Femur (tissue), 1 donor: ENCODE measurements at places on chromosomes 6 and 20.

DNA sequence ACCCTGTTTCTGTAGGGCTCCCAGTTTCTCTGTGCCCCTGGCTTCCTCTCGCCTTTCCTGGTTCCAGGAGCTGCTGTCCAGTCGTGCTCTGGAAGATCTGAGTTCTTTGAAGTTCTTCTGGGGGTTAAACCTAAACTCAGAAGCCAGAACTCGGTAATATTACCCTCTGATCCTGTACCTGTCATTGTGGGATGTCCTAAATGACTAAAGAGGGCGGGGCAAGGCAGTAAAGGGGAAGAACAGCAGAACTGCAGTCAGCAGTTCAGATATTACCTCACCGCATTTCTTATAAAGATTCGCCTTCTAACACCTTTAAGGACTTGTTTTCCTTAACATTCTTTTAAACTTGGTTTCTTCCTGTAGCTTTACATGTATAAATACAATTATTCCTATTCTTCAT is 63.9 kb downstream of the FAM120B start:
- DNase-seq: no peak

- no peak for DNase-seq
These were observed 147.8 kb downstream of the EYA2 start for GRCh38 chr20:47042464-47042863.

GRCh38 chr6:21265730-21266044 is 327.9 kb upstream of the SOX4 start:
- no peak for DNase-seq

- no peak for DNase-seq
These were observed 716.0 kb downstream of the KIF16B start for GRCh38 chr20:15857173-15857784.

- no peak for DNase-seq
These were observed 52.0 kb upstream of the TFB1M start for GRCh38 chr6:155366325-155366724.

DNA sequence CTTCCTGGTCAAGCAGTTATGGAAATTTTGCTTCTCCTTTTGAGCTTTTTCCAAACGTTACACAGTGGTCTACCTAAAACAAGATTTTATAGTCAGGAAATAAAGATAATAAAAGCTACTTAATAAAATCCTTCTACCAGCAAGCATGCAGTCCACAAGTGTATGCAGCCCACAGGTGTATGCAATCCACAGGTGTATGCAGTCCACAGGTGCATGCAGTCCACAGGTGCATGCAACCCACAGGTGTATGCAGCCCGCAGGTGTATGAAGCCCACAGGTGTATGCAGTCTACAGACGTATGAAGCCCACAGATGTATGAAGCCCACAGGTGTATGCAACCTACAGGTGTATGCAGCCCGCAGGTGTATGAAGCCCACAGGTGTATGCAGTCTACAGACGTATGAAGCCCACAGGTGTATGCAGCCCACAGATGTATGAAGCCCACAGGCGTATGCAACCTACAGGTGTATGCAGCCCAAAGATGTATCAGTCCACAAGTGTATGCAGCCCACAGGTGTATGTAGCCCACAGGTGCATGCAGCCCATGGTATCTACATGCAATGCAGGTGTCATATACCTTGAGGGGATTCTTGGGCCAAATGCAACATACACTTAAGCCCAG is 26.4 kb upstream of the OCSTAMP start:
- DNase-seq: no peak

GRCh38 chr6:140058863-140059262 is 684.4 kb upstream of the CITED2 start:
- no peak for DNase-seq

DNA sequence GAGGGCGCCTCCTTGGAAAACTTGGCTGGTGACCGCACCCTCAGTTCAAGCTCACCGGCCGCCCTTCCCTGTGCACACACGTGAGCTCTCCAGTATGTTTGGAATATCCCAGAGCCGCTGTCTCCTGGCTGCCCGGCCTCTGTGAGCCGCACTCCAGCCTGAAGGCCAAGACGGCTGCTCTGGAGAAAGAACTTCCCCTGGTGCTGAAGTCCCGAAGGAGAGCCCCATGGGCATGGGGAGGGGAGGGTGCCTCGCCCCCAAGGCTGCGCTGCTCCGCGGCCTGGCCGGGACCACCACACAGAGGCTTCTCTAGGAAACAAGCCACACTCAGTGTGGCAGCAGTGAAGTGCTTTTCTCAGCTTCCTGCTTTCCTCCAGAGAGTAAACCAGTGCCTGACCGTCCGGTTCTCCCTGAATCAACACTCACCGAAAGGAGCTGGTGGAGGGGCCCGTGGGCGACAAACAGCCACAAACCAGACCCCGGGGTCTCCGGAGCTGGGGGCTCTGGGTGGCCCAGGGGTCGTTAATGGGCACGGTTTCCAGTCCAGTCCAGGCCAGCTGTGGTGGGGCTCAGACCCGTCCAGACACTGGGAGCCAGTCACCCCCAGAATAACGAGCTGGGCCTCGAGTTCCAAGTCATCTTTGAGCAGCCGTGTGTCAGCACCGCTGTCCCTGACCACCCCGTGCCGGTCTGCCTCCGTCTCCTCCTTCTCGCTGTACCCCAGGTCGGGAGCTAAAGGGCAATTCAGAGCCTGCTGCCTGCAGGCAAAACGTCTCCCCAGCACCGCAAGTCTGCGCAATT is 87.4 kb upstream of the BHLHE23 start:
- DNase-seq: peak; percentile 6

DNA sequence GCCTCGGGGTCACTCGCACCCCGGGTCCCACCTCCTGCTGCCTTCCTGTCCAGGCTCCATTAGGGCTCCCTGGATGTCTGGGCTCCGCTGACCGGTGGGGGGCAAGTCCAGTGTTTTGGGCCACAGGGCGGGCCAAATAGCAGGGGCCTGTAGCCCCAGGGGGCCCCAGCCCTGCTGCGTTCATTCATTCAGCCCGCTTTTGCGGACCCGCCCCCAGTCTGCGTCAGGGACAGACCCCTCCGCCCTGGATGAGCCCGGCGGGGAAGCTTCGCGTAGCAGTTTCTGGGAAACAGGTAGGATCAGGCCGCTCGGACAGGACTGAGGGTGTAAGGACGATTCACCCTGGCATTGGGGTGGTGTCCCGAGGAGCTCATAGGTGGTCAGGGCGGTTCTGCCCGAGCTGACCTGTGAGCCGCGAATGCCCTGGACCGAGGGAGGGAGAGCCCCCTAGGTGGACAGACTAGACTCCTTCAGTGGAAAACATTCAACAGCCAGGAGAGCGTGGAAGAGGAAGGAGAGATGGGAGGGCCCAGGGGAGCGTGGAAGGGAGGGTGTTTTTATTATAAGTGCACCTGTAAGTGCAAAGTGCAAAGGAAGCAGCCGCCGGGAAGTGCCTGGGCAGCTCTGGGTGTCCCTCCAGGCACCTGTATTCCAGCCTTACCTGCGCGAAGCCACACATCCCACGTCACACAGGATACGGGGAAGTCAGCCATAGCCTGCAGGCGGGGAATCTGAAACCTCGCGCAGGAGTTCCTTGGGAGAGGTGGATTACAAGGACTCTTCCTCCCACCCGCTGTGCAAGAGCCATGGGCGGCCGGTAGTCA is 662 bp downstream of the ENTPD6 start:
- DNase-seq: no peak

DNA sequence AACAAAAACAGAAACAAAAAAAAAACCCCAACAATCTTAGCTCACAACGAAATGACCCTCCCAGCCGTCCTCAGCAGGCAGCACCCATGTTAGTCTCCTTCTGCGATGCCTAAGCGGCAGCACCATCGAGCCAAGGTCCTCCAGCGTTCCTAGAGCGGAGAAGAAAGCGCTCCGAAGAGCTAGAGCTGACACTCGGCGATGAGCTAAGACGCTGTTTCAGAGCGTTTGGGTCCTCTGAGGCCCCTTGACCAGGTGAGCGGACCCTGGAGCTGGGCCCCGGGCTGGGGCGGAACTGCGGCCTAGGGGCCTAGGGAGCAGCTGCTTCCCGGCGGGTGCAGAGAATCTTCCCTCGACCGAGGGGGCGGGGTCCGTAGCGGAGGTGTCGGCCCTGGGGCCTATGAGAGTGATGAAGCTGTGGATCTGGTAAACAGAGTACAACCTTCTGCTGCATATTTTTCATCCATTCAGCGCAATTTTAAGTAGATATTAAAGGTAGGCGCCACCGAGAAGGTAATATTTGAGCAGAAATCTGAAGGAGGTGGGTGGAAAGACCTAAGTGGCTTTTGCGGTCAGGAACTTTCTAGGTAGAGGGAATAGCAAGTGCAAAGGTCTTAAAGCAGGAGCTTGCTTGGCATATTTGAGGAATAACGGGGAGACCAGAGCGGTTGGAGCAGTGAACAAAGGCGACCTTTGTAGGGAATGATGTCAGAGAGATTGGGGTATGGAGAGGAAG is at the start of gene ZSCAN26:
Gene ZSCAN26, plus strand, starts transcription at position 182 of the 733 bp plus-strand sequence. CDS start 4,777 bp downstream, outside the sequence.
- peak; percentile 90 for DNase-seq

DNA sequence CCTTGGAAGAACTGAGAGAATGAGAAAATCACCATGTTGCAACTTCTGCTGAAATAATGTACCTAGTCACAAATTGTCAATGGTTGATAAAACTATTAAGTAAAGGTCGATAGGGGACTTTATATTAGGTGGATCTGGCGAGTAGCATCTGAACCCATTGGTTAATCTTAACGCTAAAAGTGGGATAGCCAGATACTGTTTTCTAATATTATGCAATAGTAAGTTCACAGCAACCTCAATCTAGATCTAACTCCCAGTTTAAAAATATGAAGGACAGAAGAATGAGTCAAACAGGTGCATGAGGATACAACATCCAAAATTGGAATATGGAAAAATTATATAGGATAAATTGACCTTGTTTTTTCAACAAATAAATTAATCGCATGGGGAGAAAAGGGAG is 18.8 kb downstream of the PSMF1 start:
- DNase-seq: no peak

DNA sequence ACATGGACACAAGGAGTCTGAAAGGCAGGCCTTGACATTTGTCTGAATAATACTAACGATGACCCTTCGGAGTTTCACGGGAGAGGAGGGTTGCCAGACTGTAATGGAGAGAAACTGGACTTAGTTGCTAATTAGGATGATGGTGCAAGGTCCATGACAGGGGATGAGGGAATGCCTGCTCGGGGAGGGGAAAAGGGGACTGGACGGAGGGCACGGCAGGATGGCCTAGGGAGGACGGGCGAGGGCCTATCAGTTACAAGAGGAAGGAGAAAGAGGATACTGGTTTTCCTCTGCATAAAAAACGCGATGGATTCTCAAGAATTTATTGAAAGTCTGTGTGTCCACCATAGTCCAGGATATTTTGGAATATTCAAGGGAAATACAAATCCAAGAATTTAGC is 42.7 kb downstream of the IRAK1BP1 start:
- DNase-seq: no peak

DNA sequence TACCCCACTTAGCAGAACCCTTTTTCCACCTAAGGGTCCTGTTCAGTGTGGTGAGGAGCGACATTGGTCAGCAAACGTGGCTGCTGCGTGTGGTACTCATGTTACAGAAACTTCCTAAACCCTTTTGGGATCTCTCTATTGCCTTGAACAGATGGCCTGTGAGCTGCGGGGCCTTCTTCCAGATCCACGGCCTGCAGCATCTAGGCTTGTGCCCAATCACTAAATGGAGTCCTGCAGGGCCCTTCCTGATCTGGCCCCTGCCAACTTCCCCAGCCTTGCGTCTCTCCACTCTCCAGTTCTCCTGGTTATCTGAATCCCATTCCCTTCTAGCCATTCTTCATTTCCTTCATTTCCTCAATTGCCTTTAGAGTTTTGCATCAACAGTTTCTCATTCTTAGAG is 85.6 kb downstream of the PDE7B start:
- no peak for DNase-seq

- peak; percentile 87 for DNase-seq
These were observed at the start of gene BTBD3 for GRCh38 chr20:11917663-11918062. TSS of gene BTBD3 (plus strand) at chr20:11917893. CDS start at chr20:11918276, 383 bp downstream.

- DNase-seq: no peak
These were observed 85.3 kb upstream of the FYN start for GRCh38 chr6:111958534-111958933.

DNA sequence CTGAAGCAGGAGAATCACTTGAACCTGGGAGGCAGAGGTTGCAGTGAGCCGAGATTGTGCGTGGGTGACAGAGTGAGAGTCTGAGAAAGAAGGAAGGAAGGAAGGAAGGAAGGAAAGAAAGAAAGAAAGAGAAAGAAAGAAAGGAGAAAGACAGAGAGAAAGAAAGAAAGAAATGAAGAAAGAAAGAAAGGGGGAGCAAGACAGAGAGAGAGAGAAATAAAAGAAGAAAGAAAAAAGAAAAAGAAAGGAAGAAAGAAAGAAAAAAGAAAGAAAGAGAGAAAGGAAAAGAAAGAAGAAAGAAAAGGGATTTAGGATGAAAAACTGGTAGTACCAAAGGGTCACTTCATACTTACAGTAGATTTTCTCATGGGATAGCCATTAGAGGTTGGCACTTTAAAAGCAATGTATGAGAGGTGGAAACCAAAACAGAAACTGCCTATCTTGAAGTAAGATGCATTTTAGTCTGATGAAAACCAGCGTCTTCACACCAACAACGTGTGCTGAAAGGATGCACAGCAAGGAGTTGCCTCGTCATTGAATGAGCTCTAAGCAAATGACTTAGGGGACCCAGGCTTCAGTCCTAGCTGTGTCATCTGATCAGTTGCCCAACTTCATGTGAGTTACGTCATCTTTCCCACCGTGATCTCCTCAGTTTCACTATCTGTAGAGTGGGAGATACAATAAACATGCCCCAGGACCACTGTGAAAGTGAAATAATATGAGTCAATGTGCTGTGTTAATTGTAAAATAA is 133.9 kb upstream of the NEDD9 start:
- DNase-seq: no peak

DNA sequence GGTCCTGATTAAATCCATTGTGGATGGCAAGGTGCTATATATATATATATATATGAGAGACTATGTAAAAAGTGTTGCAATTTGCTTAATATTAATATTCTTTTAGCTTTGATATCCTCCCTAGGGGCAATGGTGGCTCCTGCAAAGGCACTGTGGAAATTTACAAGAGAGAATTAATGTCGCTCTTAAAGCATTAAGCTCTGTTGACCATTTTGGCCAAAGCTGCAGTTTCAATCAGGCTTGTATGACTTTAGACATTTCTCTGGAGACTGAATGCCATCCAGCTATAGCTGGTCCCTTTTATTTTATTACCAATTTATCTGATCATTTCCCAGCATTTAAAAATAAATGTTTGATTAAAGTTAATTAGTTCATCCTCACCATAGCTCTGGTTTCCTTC is 155.3 kb downstream of the JARID2 start:
- DNase-seq: no peak

GRCh38 chr20:15734052-15734451 is 839.2 kb downstream of the KIF16B start:
- DNase-seq: no peak

DNA sequence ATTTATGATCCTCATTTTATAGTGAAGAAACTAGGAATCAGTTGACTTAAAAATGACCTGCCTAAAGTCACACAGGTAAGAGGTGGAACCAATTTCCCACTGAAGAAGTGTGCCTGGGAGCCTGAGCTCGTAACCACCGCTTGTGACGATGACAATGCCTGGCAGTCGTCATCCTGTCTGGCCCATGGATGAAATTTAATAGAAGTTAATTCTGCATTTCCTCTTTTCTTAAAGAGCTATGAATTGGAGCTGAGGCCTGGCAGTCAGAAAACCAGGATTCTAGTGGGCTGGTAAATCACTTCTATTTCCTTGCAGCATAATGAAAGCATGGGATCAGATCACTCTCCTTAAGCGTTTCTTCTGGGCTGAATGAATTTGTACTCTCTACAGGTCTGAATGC is 200.0 kb upstream of the SGK1 start:
- DNase-seq: peak; percentile 40
